Kidney epithelial cell (primary cell): ENCODE measurements at places on chromosomes 1 and 21. TPM values are rescaled to one million over a fixed set of nuclear protein-coding genes. Genes with fewer than 3 reads are reported as not detected.

Gene SYTL1
- total RNA-seq: 40.3 and 47.2 TPM in 2 replicates

- DNase-seq: peak; percentile 26
Measured at GRCh38 chr1:112618721-112619517, at the start of gene ST7L. TSS of gene ST7L (minus strand) at chr1:112619141. CDS start at chr1:112619113, 28 bp downstream.

GRCh38 chr1:248807067-248807737 is 18.5 kb downstream of the SH3BP5L start:
- no peak for DNase-seq

DNA sequence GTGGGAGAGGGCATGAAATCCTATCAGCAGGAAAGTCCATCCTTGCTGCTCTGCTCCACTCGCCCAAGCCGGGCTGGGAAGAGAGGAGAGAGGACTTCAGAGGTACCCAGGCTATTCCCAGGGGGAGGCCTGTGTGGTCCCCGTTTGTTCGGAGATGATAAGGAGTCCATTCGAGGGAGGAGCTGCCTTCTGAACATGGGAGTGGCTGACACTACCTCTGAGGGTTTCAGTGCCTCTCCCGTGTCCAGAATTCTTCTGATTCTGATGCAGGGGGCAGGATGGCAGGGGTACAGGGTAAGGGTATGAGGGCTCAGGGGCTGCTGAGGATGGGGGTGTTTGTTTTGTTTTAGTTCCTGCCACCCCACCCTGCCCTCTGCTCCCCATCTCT is 40.4 kb downstream of the BACE2 start:
- no peak for DNase-seq

DNA sequence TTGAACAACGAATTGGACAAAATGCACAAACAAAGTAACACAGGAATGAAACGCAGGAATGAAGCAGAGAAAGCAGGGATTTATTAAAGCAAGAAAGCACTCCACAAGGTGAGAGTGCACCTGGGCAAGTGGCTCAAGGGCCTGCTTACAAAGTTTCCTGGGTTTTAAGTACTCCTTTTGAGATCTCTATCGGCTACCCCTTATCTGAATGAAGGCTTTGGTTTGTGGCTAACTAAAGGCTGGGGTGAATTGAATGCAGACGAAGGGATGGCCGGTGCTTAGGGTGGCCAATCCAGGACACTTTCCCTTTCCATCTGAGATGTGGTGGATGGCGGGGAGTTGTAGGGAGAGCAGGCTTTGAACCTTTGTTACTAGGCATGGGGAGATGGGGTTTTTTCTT is 151.4 kb upstream of the KIAA0040 start:
- DNase-seq: no peak

GRCh38 chr1:63799307-63799706 is 25.5 kb downstream of the ROR1 start:
- DNase-seq: no peak

- DNase-seq: no peak
Measured at GRCh38 chr1:118169016-118169415, 16.0 kb downstream of the SPAG17 start.

GRCh38 chr1:20454004-20454403 is 32.0 kb downstream of the CAMK2N1 start:
- no peak for DNase-seq

Gene CBS
- total RNA-seq: 111 and 125 TPM in 2 replicates

DNA sequence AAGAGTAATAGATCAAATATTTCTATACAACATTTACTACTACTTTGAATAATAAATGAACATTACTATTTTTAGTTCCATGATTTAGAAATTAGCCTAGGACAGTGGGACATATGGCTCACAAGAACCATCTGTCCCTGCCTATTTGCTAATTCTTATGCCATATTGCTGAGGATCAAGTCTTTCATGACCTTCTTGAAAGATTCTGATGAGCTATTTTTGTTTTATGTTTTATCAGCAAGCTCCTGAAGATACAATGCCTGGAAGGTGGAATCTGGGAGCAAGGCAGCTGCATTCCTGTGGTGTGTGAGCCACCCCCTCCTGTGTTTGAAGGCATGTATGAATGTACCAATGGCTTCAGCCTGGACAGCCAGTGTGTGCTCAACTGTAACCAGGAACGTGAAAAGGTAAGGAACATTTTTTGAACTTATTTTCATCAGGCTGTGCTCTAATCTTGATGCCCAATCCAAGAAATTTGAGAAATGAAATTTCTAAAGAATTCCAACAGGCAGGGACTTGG is 326.7 kb downstream of the PAPPA2 start:
- DNase-seq: peak; percentile 59

GRCh38 chr1:2539312-2539907 is 9.3 kb upstream of the HES5 start:
- no peak for DNase-seq

DNA sequence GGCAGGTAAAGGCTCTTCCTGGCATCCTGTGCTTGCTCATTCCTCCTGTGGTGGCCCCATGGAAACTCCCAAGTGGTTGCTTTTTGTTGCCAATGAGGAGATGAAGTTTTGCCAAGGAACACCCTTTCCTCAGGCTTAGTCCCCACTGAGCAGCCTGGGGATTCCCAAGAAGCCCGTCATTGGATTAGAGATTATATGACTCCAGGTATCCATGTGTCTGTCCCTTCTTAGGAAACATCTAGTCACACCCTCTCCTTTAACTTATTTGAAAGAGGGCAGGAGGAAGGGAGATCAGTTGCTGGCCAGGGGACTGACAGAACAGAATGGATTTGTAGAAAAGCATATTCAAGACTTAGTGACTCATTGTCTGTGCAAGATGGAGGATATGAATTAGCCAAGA is 3.8 kb upstream of the LCE3A start:
- DNase-seq: no peak

GRCh38 chr1:11563560-11564069 is 84.7 kb downstream of the DISP3 start:
- DNase-seq: no peak

DNA sequence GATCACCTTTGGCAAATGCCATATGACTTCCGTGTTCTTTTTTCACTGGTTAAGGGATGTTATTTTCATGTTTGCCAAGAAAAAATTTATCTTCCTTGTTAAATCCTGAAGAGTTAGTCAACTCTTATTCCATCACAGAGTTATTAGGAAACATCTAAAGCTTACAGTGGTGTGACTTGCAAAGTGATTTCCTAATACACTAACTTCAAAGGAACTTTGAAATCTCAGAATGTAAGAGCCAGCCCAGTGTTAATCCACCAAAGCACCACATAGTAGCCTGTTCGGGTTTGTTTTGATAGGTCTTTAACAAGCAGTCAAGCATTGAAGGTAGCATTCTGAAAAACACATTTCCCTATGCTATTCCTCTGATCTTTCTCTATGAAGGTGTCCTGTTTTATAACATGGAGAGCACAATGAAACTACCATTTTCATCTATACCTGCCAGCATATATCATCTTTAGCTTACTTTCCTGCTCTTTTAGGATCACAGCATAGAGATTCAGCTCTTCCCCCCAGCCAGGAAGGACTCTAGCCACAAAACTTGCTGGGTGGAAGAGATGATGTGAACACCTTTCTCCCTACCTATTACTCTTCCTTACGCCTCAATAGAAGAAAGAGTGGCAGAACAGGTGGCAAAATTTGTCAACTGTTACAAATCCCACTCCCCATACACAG is 82.4 kb upstream of the MAGI3 start:
- peak; percentile 62 for DNase-seq

Gene ECE1
- 181 and 185 TPM in 2 replicates for total RNA-seq

DNA sequence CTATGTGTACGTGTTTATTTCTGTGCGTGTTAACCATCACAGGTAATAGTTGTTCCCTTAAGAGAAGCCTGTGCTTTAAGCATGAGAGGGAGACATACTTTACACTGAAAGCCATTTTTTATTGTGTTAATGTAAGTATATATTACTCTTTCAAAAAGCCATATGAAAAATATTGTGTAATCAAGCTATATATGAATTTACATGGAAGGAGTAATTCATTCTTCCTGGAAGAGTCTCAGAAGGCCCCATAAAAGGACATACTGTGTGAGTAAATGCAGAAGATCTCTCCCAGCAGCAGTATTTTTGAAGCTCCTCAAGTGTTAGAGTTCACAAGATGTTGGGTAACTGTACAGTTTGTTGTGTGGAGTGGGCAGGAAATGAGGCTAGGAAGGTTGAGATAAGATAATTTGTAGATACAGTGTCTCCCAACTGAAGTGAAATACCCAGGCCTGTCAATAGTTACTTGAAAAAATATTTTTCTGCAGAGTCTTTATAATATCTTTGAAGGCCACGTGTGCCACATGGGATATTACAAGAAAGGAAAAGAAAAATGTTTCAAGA is 138.3 kb downstream of the PTGER3 start:
- DNase-seq: no peak

GRCh38 chr1:90823686-90824085 is 106.6 kb upstream of the BARHL2 start:
- DNase-seq: no peak

- no peak for DNase-seq
Measured at GRCh38 chr1:31980835-31981455, 32.7 kb upstream of the KHDRBS1 start.

DNA sequence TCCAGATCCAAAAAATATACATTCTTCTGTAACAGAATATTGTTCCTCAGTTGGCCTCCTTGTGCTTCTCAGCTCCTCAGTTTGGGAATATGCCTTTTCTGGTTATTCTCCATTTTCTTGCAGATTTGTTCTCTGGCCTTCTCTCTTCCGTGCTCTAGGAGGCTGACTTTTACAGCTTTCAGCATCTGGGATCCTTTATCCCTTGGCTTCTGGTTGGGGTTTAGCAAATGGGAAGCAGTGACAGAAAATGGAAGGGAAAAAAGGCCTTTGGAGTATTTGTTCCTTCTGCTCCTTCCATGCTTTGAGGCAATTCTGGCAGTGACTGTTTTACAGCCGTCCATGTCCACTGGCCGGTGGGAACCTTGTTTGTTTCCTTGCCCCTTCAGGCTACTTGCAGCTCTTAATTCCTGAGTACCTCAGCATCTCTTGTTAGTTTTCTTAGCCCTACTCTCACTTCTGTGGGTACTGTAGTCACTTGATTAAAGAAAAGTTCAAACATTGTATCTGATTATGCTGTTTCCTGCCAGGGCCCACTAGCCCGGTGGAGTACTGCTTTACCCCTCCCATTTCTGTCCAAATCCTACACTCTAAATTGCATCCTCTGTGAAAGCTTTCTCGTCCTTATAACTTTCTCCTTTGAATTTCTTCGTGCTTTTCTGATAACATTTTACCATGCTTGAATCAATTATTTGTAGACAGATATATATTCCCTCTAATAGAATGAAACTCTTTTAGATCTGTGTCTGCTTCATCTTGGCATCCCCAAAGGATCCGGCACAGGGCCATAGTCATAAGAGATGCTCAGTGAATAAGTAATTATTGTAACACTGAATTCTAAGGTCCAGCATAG is 118.2 kb downstream of the OSBPL9 start:
- no peak for DNase-seq

DNA sequence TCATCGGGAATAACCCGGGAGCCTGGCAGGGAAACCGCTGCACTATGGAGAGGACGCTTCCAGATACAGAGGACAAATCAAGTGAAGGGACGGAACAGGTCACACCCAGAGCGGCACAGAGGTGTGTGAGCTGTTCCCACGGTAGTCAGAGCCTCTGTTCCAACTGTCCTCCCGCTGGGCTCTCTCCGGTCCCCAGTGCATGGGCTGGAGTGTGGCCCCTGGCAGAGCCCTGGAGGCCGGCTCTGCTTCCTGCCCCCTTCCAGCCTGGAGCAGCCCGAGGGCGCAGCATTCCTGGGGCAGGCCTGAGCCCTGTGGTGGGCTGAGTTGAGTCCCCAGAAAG is 11.9 kb upstream of the ZBTB21 start:
- no peak for DNase-seq

GRCh38 chr1:3051270-3052268 is 17.4 kb upstream of the PRDM16 start:
- DNase-seq: no peak
